Stimulated activated CD4-positive, alpha-beta T cell treated with anti-CD3 and anti-CD28 coated beads, Interleukin-12 subunit alpha, Interleukin-12 subunit beta, amount 100 ng/mL, for 48 hours (primary cell): ENCODE measurements at places on chromosomes 7 and 10.
A peak's percentile ranks its signal among the peaks of the same experiment; 100 is the strongest.

DNA sequence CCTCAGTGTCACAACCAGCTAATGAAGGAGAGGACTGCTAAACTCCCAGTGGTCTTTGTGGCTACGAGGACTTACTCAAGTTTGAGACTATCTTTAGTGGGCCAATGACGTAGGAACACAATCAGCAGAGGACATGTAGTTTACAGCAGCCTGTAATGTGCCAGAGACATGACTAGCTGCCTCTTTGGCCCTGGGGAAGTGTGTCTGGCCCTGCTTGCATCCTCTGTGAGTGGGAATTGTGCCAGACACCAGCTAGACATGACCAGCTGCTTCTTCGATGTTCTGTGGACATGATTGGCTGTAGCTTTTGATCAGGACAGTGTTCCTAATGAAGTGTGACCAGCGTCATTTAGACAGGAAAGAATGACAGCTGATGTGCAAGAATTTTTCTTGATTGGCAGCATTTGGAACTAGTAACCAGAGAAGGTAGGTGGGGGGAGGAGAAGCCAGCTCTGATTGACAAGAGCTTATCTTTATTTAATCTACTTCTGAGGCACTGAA, 141.7 kb downstream of the AUTS2 start:
- DNase-seq: no peak

GRCh38 chr10:47178537-47179290, 121.3 kb upstream of the GDF10 start:
- DNase-seq: no peak

GRCh38 chr10:112361951-112362751, 11.8 kb upstream of the ACSL5 start:
- no peak for DNase-seq

- no peak for DNase-seq
Measured at GRCh38 chr7:123692471-123692877, 36.8 kb downstream of the LMOD2 start.

DNA sequence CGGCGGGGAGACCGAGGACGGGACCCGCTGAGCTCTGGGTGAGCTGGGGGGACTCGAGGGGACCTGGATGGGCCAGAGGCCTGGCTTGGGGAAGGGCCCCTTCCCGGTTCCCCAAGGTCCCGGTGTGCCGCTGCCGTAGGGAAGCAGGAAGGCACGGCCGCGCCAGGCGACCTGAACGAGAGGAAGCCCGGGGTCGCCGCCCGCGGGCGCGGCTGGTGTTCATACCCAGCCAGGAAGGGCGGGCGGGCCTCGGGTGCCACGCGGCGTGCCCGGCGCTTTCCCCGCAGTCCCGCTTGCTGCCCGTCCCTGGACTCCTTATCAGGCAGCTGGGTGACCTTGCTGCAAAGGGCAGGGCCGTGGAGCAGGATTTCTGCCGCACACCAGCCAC, 38.0 kb downstream of the ZNF777 start:
- peak; percentile 8 for DNase-seq

DNA sequence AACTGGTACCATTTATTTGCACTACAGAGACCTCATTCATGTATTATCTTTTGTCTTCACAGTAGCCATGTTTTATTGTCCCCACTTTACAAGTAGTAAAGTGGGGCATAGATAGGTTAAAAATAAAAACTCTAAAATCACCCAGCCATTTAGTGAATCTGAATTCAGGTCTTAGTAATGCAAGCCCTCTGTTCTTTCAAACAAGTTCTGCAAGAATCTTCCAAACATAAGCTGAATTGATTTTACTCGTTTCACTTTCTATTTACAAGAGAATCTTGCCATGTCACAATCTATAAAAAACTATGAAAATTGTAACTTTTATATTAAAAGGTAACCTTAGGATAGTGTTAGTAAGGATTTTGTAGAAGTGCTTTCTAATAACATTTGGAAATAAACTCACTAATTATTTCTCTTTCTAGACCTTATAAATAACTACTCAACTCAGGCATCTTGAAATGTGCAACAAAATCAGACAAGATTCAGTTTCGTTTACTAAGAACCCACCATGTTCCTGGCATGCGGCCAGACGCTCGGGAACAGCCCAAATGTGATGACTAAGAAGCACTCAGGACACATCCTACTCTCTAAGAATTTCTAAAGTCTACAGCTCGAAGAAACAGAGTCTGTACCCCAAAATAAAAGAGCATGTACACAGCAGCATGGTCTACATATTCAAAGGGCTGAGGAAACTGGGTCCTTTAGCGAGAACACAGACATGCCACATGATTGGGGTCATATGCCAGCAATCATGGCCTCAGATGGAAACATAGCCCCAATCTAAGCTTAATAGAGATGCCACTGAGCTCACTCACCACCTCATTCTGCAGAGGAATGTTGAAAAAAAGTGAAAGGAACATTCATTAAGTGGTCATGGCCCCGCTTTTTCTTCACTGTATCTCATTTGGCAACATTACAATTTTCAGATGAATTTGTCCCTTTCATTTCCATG, 167.6 kb downstream of the AMPH start:
- DNase-seq: peak; percentile 74

DNA sequence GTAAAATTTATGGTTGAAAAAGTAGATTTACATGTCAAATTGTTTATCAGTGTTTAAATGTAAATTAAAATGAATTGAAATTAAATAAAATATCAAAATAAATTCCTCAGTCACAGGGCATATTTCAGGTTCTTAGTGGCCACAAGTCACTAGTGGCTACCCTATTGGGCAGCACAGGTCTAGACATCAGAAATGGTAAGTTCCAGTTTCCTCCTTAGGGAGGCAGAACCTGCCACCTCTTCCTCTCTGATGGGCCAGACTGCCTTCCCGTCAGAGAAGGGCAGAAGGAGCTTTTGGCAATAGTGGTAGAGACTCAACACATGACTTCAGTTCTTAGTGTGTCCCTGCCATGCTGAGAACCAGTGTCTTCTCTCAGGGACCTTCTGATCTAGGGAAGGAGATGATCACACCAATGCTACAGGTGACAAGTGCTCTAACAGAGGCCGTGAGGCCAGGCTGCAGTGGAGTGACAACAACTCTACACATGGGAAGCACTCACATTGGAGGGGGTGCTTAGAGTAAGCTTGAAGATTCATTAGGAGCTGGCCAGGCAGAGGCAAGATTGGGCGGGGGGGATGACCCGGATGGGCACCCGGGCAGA, 14.4 kb upstream of the PCBD1 start:
- DNase-seq: no peak

DNA sequence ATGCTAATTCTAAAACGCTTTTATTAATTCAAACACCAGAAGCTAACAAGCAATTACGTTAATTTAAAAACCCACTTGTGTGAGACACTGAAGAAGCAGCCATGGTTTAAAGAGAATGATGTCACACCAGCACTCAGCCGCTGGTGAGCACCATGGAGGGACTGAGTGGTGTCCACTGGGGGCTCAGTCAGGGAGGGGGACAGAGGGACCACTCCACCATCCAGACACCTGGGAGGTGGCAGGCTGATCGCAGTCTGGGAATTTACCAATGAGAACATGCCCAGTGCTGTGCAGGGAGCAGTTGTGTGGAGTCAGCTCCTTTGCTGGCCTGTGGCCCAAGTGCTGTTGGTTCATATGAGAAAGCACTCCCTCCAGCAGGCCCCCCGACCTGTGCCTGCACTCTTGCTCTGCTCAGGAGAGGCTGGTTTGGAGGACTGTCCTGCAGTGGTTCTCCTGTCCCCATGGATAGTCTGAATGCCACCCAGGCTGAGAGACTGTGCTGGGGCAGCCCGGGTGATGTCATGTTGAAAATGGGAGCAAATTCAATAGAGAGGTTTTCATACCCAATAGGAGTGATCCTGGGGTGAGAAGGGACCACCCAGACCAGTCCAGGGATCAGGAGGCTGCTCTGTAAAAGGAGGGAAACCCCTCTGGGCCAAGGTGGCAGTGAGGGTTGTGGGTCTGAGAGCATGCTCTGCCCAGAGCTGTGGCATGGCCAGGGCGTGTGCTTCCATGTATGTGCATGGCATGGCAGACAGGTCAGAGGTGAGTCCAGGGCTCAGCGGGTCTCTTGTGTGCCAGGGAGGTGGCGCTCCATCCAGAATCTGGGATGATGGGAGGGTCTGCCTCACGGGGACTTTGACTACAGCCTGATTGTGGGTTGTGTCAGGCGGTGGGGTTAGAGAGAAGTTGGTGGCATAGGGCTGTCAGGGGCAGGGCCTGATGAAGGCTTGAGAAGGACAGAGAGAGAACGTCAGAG, 12.7 kb downstream of the ADCY1 start:
- DNase-seq: no peak

DNA sequence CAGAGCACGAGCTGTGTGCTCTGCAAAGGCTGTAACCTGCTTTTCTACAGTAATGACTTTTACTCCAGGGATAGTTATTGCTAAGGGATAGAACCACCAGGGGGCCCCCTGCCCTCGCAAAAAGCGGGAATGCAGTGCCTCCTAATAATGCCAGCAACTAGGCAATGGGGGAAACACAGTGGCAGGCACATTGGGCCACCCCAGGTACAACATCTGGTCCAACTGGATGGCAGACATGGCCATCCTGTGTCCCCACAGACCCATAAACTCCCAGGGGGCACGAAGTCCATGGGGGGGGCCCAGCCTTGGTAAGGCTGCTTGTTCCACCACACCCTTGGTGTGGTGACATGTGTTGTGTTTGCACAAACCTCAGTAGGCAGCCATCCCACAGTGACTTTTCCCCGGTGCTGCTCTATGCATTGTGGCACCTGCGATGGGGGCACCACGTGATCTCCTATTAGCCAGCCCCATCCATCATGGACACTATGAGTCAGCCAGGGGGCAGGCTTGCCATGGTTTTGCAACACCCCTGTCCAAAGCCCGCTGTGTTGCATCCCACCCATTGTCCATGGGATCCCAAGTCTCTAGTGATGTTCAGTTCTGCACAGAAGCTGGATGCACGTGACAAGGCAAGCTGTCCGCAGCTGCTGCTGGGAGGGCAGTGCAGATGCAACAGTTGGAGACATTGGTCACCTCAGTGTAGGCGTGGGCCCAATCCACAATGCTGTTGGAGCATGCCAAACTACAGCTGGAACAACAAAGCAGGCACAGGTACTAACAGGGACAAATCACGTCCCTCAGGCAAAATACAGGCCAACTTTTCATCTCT, 84.0 kb downstream of the ANLN start:
- peak; percentile 32 for DNase-seq

DNA sequence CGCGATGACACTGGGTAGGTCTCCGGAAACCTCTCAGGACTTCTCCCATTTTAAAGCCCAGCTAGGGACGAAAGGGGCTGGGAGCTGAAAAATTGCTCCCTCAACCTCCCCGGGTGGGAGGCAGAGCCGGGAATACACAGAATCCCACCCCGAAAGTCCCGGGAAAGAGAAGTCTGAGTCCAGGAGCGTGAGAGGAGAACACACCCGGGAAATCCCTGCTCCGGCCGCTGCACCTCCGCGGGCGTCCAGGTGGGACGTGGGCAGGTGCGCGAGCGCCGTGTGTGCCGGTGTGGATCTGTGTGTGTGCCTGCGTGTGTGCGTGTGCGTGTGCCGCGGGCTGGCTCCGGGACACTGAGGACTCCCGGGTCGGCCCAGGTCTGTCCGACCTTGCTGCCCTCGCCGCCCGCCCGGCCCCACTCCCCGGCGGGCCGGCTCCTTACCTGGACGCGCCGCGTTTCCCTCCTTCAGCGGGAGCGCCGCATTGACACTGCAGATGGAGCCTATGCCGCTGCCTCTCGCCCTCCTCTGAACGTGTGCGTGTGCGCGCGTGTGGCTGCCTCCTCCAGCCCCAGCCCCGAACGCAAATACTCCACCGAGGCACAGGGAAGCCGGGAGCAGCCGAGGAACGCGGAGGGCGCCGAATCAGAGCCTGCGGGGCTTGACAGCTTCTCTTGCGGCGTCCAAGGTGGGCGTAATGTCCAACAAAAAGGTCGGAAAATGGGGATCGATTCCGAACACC, at the start of gene PLXNA4:
TSS of gene PLXNA4 (minus strand) at position 489 of the 739 bp plus-strand sequence. CDS start 67,777 bp downstream, outside the sequence.
- no peak for DNase-seq

- peak; percentile 18 for DNase-seq
Measured at GRCh38 chr7:25098096-25099046, 26.7 kb downstream of the CYCS start.
